ENCODE measurements at places on chromosomes 1 and 21.
A peak's percentile ranks its signal among the peaks of the same experiment; 100 is the strongest.

GRCh38 chr1:147785794-147786506, 25.5 kb upstream of the GJA5 start:
- no peak for DNase-seq

DNA sequence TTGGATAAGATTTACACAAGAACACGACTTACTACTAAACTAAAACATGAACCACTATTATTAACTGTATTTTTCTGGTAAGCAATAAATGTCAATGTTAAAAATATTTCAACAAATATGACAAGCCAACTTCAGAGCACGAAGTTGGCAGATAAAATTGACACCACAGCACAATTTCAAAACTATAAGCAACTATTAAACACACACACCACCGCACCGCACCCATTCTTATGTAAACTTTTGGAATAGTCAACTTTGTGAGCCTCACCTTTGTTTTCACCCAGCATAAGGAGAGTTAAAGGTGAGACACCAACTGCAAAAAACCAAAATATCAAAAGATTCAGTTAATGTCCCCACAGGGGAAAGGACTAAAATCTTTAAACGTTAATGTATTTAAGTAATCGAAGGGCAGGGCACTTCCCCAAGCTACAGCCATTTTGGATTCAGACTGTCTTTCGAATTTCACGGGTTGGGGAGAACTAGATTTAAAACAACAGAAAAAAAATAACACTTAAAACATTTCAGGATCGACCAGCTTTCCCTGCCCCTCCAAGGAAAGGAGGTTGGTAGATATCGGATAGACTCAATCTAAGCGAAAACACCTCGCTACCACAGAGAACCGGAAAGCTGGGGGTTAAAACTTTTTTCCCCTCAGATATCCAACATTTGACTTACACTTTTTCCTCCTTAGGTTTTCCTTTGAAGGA, 872 bp downstream of the GPBP1L1 start:
- DNase-seq, result no peak

GRCh38 chr1:22096036-22096435, 43.5 kb downstream of the CDC42 start:
- DNase-seq, result no peak

GRCh38 chr1:210025870-210026269, 87.9 kb downstream of the SYT14 start:
- DNase-seq, result no peak

DNA sequence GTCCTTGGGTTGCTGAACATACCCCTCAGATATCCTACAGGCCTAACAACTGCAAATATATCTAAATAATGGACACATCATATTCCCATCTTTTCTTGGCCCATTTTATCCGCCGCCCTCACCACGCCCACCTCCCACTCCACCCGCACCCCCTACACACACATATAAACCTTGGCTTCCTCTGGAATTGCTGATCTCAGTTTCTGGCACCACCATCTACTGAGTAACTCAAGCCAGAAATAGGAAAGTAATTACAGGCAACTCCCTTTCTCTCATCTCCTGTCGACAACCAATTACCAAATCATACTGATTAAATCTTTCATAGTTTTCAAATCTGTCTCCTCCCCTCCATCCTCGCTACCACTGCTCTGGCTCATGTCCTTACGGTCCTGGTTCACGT, 4.7 kb downstream of the RGS8 start:
- no peak for DNase-seq

- no peak for DNase-seq
These were observed 102.5 kb upstream of the TARDBP start for GRCh38 chr1:10909697-10910680.

DNA sequence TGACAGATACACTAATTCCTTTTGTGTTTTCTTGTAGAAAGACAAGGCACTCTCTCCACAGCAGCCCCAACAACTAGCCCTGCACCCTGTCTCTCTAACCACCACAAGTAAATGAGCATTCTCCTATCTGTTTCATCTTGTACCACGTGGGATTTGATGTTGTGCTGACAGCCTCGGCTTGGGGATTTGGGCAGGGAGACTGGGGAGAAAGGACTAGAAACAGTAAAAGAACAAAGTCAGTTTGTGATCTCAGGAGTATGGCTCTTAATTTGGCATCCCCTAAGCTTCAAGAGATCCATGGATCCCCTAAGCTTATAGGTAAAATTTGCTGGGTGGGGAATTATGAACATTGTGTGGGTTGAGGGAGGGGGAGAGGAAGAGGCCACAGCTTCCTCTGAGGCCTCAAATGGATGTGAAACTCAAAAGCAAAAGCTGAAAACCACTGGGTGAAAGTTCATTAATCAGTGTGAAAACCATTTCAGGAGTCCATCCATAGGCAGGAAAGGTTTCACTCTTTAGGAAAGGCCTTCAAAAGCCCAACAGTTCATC, 3.1 kb downstream of the C1orf162 start:
- no peak for DNase-seq

GRCh38 chr1:228219245-228219961, 11.6 kb downstream of the OBSCN start:
- no peak for DNase-seq

- no peak for DNase-seq
These were observed 7.9 kb downstream of the CSTB start for GRCh38 chr21:43767984-43768867.

GRCh38 chr1:12524266-12524665, 93.7 kb downstream of the DHRS3 start:
- DNase-seq, result no peak

DNA sequence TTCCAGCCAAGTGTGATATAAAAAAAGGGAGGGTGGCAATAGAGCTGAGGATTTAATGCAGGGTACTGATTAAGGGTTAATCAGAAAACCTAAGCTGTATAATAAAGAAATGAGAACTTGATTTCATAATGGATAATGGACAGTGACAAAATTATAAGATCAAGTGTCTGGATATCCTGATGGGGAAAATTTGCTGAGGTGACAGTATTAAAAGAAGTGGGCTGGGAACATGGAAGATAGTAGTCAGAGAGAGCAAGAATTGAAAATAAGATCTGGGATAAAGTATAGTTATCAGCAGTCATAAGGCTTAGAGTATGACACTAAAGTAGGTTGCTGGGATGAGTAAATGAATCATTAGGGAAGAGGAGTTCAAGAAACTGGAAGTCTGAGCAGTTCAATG, 627.3 kb upstream of the RGS18 start:
- DNase-seq, result no peak

DNA sequence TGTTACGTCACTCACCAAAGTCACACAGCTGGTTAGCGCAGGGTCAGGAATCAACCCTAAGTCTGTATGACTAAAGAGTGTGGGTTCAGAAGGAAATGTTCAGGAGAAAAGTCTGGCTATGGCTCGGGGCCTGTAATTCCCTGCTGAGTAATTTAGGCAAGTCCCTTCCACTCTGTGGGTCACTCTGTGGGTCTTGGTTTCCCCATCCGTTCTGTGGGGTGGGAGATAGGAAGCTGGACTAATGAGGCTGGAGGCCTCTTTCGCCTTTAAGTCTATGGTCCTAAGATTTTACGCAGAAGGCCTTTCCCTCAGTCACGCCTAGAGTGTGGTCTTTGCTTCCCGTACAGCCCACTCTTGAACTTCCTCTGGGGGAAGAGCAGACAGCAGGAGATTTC, 14.3 kb upstream of the MED18 start:
- DNase-seq, result no peak

DNA sequence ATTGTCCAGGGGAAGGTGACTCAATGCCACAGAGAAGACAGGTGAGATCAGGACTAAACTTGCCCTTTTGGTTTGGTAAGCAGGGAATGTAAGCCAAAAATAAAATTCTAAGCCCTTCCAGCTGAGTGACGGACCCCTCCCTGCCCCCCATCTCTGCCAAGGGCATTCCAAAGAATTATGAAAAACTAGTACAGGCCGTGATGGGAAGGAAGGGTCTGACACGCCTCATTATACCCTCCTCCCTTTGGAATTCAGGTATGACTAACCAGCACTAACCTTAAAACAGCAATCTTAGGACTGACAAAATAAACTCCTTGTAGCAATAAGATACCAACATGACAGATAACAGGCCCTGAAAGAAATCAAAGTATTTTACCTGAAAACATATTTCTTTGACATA, 99.6 kb downstream of the GABPA start:
- DNase-seq, result no peak

- no peak for DNase-seq
These were observed 87.9 kb downstream of the CLEC20A start for GRCh38 chr1:178408871-178409270.

- peak; percentile 0 for DNase-seq
These were observed 2.8 kb upstream of the H6PD start for GRCh38 chr1:9231648-9232332.

GRCh38 chr1:28668956-28669723, 556 bp downstream of the GMEB1 start:
- DNase-seq, result peak; percentile 59

- peak; percentile 32 for DNase-seq
These were observed 16.1 kb downstream of the TNFRSF8 start for GRCh38 chr1:12078938-12079861.

DNA sequence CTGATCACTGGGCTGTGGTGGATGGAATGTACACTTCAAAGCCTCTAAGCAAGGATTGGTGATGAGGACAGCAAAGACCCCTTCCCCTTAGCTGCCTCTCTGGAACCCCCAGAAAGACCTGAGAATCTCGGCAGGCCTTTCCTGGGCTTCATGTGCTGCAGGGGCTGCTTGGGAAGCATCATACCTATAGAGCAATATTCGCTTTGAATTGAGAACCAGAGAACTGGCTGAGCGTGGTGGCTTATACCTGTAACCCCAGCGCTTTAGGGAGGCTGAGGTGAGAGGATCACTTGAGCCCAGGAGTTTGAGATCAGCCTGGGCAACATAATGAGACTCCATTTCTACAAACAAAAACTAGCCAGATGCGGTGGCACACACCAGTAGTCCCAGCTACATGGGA, 22.0 kb downstream of the CSF1 start:
- DNase-seq, result no peak

DNA sequence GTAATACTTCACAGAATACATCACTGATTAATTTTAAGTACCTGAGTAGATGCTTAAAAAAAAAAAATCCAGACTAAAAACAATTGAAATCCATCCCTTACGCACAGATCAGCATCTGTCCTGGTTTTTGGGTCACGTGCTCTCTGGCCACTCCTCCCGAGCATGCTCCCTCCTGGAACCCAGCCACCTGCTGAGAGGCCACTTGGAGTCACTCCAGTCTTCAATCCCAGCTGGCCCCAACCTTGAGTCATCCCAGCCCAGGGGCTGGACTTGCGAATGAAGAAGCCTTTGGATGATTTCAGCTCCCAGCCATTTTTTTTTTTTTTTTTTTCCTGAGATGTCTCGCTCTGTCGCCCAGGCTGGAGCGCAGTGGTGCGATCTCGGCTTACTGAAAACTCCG, 8.9 kb downstream of the MAP1LC3C start:
- peak; percentile 16 for DNase-seq

Measured in DMS79 (cell line).